ENCODE measurements at places on chromosomes 6 and 20. TPM values are rescaled to one million over a fixed set of nuclear protein-coding genes. Genes with fewer than 3 reads are reported as not detected.

The ACSS2 gene
- 71.7 TPM for total RNA-seq

The CALHM4 gene
- not detected for total RNA-seq

The SLC22A16 gene
- not detected for total RNA-seq

The TNXB gene
- total RNA-seq = 8.5 TPM

The ELOVL2 gene
- 0.07 TPM for total RNA-seq

The YTHDF1 gene
- 42.8 TPM for total RNA-seq

The CCN2 gene
- 3.1 TPM for total RNA-seq

The FAM217A gene
- not detected for total RNA-seq

The SPTLC3 gene
- not detected for total RNA-seq

The TCF19 gene
- total RNA-seq = 15.4 TPM

The ETV7 gene
- total RNA-seq = 1.0 TPM

The C6orf47 gene
- total RNA-seq = 13.4 TPM

DNA sequence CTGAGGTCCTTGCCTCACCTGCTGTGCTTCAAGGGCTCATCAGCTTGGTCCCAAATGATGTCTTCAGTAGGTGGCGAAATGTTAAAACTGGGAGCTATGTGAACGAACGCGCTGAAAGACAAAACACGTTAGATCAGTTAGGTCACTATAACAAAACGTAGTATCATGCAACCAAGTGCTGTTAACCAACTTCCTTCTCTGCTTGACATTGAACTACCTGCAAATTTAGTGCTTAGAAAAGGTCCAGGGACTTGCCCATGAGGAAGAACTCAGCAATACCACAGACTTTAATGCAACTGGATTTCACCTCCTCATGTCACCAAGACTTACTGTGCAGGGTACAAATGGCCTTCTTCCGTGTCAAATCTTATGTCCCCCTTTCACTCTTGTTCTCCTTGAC is 24.8 kb downstream of the BACH2 start:
- no peak for DNase-seq

DNA sequence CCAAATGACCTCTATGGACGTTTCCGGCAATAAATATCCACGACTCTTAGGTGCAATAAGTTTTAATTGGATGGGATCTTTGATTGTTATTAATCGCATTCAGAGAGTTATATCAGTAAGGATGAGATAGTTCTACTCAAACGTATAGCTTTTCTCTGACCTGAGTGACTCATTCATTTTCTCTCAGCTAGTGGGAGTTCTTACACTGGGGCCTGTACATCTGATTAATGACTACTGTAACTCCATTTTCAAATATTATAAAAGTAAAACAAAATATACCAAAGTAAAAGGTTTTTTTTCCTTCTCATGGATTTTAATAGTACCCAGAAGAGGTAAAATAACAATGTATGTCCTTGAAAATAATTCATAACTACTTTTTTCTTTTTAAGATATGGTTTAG is 41.1 kb upstream of the SAMD5 start:
- no peak for DNase-seq

- no peak for DNase-seq
Measured at GRCh38 chr6:135305684-135306083, 124.6 kb downstream of the MYB start.

DNA sequence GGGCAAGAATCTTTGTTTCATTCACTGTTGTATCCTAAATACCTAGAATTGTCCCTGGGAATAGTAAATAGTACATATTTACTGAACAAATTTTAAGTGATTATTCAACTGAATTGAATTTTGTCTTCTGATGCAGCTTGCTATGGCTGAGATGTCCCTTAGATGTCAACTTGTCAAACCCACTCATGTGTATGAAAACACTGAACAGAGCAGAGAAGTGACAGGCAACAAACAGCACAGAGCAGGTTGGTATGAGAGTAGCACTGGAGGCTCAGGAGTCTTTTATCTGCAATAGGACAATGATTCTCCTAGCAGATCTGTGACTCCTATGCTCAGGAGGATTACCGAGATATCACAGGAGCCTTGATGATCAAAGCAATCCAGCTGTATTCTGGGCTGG is 540.1 kb upstream of the CHD6 start:
- no peak for DNase-seq

DNA sequence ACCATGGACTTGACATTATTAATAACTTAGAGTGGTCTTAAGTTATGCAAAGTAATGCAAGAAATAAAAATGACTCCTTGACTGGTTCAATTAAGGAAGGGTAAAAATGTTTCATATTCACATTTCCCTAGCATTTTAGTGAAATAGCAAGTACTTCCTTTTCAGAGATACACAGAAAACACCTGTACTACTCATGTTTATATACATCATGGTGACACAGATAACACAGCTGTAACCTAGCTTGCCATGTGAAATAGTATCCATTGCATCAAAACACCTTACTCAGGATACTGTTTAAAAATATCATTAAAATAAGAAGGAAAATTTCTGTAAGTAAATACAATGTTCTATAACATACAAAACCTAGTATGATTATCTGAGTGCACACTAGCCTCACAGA is 102.4 kb downstream of the AHI1 start:
- no peak for DNase-seq

- peak; percentile 8 for DNase-seq
Measured at GRCh38 chr20:32079655-32080109, 27.6 kb downstream of the HCK start.

DNA sequence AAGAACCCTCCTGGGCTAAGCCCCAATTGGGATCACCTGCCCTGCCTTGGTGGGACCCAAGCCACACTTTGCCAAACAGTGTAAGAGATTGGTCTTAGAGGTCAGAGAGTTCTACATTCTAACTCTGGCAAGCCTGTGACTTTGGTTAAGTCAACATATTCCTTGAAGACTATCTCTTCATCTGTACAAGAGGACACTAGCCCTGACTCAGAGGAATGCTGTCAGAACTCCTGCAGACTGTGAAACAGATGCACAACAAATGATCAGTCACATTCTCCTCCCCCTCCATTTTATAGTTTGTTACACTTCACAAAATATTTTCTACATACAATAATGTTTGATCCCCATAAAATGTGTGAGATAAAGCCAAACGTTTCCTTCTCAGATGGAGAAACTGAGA is 91.7 kb upstream of the EPB41L1 start:
- DNase-seq = no peak

DNA sequence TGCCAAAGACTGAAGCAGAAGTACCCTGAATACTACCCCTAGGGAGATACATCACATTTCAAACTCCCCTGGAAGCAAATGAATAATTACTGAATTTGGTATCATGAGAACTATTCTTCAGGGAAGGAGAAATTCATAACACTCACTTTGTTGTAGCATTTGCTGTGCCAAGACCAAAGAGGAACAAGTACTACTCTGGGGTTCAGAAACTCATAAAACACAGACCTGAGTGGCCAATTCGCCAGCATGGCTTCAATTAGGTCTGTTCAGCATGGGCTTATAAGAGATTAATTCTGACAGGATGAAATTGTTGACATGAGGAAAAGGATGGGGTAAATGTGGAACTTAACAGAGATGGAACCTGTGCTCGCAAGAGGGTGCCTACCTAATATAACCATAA is 6.5 kb downstream of the ELOVL5 start:
- no peak for DNase-seq

DNA sequence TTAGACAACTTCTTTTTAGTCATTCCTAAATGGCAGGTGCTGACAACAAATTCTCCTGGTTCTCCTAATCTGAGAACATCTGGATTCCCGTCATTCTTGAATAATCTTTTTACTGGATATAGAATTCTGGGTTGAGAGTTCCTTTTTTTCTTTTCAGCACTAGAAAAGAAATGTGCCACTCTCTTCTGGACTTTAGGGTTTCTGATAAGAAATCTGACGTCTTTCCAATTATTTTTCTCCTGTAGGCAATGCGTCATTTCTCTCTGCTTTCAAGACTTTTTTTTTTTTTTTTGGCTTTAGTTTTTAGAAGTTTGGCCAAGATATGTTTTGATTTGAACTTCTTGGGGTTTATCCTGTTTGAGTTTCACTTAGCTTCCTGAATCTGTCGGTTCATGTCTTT is 66.1 kb upstream of the RNF24 start:
- no peak for DNase-seq

DNA sequence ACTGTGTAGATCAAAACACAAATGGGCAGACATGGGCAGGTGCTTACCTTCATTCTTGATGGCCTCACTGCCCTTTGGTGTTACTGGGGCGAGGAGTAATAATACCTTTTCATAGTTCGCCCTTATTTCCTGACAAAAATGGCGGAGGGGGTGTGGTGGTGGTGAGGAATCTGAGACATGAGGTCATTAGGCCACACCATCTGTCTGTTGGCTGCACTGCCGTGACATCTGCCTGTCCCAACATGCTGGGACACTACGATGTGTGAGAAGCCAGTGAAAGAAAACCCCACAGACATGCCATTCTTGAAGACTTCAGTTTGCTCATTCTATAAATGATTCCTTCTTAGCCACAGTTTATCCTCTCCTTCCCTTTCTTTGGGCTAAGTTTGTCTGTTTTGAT is 13.4 kb upstream of the MAPRE1 start:
- DNase-seq = no peak

DNA sequence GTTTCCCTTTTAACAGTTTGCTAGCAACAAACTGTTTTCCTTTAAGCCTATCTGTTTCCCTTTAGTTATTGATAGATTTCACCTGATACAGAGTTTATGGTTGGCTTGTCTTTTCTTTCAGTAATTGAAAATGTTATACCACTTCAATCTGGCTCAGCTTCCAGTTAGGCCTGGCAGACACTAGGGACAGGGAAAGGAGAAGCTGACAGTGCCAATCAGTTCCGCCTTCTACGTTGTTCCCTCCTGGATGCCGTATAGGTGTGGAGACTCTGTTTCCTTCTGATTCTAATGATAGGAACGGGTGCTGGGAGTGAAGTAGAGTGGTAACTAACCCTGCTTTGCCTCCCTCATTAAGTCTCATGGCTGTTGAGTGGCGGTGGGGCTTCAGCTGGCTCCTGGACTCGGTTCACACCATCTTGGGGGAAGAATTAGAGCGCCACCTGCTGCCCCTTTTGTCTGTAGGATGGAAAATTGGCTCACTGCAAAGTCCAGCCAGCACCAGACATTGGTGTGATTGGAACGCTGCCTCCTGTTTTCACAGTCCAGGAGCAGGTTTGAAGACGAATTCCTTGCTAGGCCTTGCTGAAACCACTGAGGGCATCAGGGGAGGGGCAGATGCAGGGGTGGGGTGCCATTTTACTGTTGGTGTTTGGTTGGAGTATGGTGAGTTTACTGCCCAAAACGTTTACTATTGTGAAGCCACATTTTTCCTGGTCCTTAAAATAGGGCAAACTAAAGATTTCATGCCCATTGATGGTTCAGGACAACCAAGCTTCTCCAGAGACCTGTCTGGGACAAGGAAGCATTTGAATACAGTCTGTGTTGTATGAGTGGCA is 1729.5 kb downstream of the GRIK2 start:
- peak; percentile 69 for DNase-seq

DNA sequence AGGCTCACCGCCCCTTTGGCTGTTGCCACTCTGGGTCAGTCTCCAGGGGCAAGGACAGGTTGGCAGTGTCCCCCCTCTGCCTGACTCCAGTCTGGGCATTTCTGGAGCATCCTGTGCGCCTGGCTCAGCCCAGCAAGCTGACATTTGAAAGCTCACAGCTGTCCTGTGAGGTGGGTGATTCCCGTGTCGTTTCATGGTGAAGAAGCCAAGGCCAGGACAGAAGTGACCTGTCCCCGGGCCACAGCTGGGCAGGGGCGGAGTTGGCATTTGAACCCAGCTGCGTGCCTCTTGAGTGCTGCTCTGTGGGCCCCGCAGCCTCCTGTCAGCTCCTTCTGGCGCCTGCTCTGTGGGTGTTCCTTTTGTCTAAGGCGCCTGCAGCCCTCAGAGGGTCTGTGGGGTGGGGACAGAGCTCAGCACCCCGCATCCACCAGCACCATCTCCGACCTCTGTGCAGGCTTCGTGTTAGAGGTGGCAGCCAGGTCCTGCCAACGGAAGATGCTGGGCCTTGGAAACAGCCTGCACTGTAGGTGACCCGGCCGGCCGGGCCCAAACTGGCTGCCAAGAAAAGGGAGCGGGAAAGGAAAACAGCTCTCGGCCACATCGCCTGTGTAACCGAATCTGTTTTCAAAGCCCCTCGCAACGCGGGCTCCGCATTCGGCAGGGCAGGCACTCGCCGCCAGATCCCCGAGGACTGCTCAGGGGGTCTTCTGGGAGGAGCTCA is 5.8 kb upstream of the GATA5 start:
- no peak for DNase-seq

GRCh38 chr6:139249395-139249794 is 42.4 kb downstream of the TXLNB start:
- DNase-seq = no peak

DNA sequence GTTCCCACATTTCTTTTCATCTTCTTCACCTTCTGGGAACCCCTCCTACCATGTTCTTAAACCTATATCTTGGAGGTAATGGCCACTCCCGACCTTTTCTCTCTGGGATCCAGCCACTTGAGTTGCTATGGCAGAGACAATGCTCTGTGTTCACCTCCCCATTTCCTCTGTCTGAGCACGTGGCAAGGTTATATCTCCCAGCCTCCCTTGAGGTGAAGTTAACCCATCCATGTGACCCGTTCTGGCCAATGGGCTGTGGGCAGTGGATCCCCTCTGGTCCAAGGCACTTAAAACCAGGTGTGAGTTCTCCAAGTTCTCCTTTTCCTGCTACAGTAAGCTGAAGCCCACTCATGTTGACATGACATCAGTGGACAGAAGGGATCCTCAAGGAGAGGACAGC is 261.4 kb downstream of the LRFN2 start:
- DNase-seq = no peak
